Stimulated activated CD4-positive, alpha-beta T cell treated with anti-CD3 and anti-CD28 coated beads, Interleukin-12 subunit alpha, Interleukin-12 subunit beta, amount 100 ng/mL, for 48 hours (primary cell): ENCODE measurements at places on chromosomes 3 and 15.

- DNase-seq, result peak; percentile 57
Observed at GRCh38 chr3:43389388-43390254, 103.3 kb downstream of the SNRK start.

DNA sequence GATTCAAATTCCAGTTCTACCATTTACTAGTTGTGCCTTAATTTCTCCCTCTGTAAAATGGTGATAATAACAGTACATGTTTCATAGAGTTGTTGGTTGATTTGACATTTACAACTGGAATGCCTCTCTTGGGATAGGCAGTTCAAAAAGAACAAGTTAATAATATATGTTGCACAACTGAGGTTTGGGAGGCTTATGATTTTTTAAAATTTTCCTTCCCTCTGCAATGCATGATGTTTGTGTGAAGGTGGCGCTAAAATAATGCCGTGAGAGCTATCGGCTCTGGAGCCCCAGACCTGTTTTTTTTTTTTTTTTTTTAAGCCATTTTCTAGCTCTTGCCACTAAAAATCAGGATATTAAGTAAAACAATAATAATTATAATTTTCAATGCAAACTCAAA lies 18.6 kb downstream of the DNAJB11 start:
- DNase-seq, result no peak

- no peak for DNase-seq
Observed at GRCh38 chr15:99712415-99712814, 20.8 kb downstream of the LYSMD4 start.

DNA sequence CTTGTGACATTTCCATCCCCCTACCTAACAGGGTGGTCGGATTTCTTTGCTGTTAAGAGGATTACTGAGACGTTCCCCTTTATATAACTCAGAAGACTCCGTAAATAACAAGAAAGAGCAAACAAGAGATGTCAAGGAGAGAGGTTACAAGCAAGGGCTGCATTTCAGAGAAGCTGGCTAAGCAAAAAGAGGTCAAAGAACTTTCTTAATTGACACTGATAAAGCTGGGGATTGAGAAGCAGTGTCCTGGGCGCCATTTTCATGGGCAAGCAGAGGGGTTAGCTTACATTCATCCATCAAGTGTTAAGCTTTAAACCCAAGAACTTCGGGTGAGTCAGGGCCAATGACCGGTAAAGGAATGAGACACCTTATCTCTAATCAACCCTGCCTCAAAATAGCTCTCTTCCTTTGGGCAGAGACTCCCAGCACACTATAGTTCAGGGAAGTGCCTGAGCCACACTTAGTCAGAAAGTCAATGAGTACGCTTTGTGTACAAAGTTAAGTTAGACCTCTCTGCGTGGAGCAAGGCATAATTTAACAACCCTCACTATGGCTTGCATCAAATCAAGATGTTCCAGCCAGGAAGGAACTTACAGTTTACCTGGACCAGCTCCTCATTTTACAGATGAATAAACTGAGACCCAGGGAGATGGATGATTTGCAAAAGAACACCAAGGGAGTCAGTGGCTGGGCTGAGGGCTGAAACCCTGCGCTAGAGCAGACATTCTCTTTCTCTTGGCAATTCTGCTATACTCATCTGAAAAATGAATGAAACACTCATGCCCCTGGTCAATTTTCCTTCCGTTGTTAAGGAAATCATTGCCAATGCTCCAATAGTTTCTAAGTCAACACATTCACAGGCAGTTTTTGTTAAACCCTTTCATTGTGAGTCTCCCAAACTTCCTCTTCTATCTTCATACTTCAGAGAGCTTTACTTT lies 44.6 kb downstream of the CCNL1 start:
- no peak for DNase-seq

DNA sequence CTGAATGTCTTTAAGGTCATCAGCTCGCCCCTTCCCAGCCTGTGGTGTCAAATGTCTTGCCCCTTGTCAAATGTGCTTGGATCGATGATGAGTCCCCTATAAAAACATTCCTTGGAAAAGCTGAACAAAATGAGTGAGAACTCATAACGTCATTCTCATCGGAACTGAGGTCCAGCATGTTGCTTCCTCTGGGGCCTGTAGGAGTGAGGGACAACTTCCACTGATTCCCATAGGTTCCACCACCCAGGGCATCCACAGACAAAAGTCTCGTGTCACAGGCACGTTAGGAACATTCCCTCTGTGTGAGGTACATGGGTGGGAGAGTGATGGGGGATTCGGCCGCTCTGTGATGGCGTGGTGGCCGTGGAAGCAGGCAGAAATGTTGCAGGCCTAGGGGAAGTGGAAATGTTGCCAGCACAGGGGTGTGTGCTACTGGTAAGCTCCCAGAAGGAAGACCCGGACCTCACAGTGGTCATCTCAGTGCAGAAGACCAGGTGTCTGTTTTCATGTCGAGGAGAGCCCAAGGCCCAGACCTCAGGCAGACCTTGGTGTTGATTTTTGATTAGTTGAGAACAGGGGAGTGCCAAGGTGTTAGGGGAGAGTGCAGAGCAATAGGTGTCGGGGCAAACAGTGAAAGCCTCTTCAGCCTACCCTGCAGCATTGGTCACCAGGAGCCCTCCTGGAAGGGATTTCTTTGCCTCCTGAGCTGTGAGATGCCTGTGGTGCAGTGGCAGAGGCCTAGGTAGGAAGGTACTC lies 96.8 kb downstream of the SNRPN start:
- no peak for DNase-seq

DNA sequence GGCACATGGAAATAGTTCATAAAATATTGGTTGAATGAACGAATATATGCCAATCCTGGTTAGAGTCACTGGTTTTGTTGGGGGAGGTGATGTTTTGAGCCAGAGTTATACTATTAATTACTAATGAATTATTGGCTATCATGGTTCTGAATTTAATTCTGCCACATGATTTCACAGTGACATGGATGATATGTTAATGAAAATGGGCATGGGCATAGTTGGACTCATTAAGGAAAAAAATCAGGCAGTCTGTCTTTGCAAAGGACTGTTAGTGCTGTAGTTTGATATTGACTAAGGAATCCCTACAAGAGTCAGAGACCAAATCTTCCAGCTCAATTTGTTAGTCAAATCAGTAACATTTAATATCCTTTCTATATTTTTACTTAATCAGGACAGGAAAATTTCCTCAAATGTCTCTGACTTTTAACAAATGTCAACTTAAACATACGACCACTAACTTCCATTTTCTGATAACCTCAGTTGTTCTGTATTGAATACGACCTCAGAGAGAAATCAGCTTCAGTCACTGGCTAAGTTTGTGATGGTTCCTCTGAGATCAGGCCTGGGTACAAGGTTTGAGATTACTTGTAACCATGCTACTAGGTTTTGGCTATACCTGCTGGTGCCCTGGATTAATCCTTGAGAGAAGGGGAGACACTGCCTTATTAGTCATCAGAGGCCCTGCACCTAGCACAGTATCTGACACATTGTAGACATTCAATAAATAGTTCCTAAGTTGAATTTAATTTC lies 13.3 kb downstream of the NFKBIZ start:
- no peak for DNase-seq

GRCh38 chr15:27679203-27679602 lies 419.9 kb downstream of the OCA2 start:
- DNase-seq, result no peak

- no peak for DNase-seq
Observed at GRCh38 chr3:196320137-196320536, 2.1 kb upstream of the DYNLT2B start.

- DNase-seq, result no peak
Observed at GRCh38 chr3:145648396-145648795, 512.6 kb downstream of the PLOD2 start.

DNA sequence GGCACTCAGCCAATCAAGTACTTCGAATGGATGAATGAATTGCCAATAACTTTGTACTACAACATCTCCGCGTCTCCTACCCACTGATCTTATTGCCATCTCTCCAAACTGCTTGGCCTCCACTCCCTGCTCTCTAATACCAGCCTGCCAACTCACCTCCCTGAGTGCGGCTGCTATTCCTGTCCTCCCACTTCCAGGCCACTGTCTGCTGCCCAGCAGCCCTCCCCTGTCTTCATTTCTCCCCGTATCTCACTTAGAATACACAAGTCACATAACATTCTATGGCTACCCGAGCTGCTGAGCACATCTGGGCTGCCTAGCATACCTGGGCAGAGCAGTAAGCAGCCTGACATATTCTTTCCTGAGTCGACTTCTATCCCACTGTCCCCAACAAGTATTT lies 149.9 kb upstream of the LRTM1 start:
- no peak for DNase-seq

DNA sequence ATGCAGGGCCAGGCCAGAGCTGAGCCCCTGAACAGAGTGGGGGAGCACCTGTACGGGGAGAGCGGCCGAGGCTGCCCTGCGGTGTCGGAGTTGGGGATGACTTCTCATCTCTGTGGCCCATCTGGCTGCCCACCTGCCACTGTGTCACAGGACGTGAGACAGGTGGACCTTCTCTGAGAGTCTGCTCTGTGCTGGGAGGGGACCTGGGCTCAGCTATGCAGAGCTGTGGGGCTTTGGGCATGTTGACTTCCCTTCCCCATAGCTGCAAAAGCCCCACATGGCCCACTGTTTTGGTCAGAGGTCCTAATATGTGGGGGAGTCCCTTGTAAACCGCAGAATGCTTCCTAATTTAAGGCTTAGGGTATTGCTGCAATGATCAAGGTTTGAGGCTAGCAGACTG lies 68.0 kb upstream of the TRPM1 start:
- no peak for DNase-seq

GRCh38 chr3:129526121-129526900 lies 2.1 kb upstream of the RHO start:
- no peak for DNase-seq

DNA sequence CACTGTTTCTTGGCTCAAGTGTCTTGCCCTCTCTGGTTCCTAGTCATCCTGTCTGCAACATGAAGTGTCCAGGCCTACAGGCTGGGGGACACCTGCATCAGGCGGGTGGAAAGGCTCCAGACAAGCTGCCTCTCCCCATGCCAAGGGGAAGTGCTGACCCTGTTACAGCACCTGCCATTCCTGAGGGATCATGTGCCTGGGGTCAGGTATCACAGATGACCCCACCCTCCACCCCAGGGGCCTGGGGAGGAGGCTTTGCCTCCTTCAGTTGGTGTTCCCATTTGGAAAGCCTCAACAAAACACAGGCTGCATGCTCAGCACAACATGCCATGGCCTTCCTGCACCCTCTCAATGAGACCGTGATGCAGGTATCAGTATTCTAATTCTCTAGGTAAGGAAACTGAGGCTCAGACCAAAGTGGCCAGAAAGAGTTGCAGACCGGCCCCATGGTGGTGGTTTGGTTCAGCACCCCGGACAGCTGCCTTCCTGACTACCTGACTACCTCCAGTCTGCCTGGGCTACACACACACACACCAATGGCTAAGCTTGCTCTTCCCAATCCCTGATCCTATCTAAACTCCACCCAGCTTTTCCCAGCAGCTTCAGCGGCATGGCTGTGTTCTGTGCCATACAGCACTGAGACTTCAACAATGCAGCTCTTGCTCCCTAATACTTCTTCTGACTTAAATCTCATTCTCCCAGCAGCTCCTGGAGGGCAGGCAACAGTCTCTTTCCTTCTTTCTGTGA lies 69.7 kb upstream of the LINGO1 start:
- DNase-seq, result no peak

DNA sequence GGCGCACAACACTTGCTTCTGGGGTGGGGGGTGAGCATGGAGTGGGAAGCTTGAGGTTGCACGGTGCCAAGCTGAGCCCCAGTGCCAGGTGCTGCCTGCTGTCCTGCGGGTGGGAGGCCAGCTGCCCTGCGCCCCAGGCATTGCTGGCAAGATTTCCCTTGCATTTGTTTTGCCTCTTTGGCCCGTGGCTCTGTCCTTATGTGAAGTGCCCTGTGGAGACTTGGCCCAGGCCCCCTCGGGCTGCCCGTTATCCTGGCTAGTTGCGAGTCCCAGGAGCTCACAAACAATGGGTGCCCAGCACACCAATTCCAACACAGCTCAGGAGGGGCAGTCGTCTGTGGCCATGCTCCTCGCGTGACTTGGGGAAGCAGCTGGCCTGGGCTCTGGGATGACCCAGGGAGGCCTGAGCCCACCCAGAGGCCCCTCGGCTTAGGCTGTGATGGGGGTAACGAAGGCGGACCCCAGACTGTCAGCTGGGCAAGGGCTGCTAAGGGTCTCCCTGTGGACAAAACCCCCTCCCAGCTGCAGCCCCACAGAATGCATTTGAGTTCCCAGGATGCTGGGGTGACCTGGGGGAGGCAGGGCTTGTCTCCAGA lies 5.9 kb downstream of the C3orf22 start:
- no peak for DNase-seq

GRCh38 chr3:161054860-161055604 lies 50.1 kb downstream of the B3GALNT1 start:
- no peak for DNase-seq

- no peak for DNase-seq
Observed at GRCh38 chr15:74653426-74654102, 37.9 kb downstream of the CLK3 start.

GRCh38 chr3:13025090-13025489 lies 48.1 kb downstream of the IQSEC1 start:
- DNase-seq, result no peak

DNA sequence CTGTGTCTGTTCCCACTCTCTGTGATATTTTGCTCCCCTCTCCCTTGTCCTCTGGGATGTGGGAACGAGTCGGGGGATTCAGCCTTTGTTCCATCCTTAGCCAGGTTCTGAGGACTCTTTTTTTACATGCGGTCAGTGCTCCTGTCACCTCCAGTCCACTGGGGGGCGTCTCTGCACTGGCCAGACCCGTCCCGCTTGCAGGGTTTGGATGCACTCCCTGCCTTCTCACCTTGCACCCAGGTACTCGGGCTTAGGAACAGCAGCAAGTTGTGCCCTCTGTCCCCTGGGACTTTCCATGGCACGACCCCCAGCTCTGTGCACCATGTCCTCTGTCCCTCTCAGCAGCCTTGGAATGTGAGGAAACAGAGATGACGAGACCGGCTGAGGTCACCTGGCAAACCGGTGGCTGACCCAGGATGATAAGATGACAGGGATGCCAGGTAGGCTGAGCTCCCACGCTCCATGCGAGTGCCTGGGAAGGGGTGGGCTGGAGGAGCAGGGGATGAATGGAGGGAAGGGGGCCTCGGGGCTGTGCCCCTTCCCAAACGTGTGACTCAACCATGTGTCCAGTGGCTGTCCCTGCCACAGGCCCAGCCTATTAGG lies 27.3 kb upstream of the FGD5 start:
- DNase-seq, result peak; percentile 47

DNA sequence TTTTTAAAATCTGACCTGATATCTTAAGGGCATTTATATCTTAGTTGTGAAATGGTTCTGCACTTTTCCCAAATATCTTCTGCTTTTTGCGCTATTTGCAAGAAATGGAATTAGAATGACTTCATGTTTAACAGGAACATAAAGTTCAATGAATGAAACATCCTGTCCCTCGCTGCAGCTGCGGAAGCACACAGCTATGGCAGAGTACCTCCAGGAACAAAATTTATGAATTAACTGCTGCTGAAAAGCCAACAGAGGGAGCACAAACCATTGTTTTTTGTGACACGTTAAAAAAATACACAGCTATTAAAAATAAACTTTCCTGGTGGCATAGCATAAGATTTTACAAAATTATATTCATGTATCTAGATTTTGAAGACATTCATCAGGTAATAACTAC lies 404.4 kb upstream of the MDFIC2 start:
- DNase-seq, result no peak

- DNase-seq, result no peak
Observed at GRCh38 chr3:167251678-167252077, 128.4 kb downstream of the ZBBX start.

- no peak for DNase-seq
Observed at GRCh38 chr3:117938974-117939373, 1095.7 kb downstream of the IGSF11 start.
